ENCODE measurements at places on chromosomes 6 and 20.

- no peak for DNase-seq
Observed at GRCh38 chr6:64255000-64255399, 619.4 kb downstream of the PHF3 start.

GRCh38 chr6:9225441-9225871 is 790.1 kb upstream of the SLC35B3 start:
- no peak for DNase-seq

GRCh38 chr6:112228480-112229332 is 25.7 kb downstream of the LAMA4 start:
- no peak for DNase-seq

DNA sequence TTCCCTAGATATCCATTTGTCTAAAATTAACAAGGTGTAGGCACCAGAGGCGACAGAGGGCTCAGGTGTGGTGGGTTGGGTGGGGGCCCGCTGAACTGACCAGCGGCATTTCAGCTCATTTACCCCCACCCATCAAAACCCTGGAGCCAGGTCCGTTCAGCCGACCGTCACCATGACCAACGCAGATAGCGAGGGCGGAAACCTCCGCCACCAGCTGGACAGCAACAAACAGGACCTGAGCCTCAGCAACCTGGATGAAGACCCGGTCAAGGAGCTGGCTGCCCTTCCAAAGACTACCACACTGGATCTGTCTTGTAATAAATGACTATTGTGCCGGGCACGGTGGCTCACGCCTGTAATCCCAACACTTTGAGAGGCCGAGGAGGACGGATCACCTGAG is 120.8 kb upstream of the LGSN start:
- no peak for DNase-seq

GRCh38 chr6:3226481-3227362 is 731 bp downstream of the TUBB2B start:
- no peak for DNase-seq

DNA sequence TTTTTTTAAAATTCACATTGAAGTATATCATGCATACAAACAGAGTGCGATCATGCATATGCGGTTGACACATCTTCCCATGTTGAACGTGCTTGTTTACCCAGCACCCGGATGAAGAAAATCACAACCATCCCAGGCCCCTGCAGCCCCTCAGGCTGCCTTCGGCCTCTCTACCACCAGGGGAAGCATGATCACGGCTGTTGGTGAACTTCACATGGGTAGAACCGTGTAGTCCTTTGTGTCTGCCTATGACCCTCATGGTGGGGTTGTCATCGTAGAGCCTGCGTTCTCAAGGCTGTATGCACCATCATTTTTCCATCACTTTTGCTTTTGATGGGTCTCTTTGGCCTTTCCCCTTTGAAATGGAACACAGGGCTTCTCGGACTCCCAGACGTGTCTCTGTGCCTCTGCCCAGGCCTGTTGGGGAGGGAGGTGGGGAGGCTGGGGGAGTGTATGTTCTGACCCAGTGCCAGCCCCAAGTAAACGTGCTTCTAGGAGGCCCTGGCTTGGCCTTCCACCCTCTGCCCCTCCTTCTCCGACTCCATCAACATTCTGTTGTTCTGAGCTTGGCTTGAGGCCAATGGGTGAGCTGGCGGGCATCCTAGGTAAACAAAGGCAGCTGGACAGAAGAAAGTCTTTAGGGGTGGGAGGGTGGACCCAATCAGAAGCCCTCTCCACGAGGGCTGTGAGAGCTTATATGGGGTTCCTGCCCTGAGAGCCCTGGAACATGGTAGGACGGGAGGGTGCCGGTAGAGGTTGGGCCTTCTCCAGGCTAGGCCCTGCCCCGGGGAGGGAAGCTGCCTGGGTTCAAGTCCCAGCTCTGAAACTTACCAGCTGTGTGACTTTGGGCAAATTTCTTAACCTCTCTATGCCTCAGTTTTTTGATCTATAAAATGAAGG is 39.7 kb downstream of the TGM2 start:
- no peak for DNase-seq

- no peak for DNase-seq
Observed at GRCh38 chr6:56714982-56715456, 72.3 kb upstream of the DST start.

GRCh38 chr6:111837641-111838500 is 35.4 kb downstream of the FYN start:
- no peak for DNase-seq

DNA sequence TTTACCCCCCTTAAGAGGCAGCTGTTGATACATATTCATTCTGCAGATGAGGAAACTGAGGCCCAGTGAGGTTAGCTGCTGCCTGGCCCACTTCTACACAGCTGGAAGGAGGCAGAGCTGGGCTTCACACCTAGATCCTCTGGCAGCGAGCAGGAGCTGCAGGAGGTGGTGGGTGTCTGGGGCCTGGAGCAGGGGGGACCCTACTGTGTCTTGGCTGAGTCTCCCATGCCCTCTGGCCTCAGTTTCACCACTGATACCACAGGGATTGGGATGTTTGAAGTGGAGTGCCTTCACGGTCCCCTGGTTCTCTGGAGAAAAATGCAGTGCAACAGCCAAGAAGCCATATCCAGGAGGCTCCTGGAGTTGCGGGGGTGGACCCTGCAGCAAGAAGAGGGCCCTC is 8.2 kb upstream of the BPIFA2 start:
- no peak for DNase-seq

GRCh38 chr6:52417675-52418111 is 2.4 kb upstream of the EFHC1 start:
- DNase-seq, result no peak

DNA sequence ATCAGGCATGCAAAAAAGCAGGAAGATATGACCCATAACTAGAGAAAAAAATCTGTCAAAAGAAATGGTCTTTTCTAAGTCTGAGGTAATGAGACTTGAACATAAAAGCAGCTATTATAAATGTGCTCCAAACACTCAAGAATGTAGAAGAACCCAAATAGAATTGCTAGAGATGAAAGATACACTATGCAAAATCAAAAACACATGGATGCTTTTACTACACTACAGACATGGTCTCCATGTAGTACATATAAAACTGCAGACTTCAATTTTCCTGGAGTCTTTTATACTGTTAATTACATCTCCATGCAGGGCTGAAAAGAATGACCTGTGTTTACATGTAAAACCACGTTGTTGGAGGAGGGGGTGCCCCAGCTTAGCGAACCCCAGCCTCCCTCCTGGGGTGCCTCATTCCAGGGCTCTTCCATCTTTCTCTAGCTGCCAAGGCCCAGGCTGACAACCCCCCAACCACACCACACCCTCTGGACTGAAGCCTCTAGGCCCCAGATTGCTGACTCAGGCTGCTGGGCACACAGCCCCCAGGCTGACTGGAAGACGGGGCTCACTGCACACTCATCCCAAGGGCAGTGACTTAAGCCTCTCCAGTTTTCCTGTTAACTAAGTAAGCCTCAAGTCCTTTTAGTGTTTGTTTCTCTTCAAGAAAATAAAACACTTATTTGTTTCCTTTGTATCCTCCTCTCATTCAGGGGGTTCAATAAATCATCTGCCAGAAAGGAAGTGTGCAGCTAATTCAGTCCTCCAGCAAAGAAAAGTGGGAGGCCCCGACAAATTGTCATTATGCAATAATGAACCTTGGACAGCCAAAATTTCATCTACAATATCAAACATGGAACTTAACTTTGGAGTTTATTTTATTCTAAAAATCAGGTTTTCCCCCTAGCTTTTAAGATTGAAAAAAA is 26.0 kb upstream of the PLAGL1 start:
- DNase-seq, result no peak

DNA sequence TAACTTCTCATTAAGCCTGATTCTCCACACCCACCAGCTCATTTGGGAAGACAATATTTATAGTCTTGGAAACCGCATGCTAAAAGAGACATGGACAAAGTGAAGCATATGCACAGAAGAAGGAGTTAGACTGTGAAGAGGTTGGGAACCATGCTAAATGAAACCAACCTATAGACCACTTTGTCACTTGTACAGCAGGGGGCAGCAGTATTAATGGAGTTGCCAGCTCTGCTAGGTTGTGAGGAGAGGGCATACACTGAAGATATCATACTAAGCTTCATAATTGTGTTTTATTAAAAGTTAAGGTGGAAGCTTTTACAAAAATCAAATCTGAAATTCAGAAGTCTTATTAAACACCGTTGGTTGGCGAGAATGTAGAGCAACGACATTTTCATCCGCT is 38.3 kb upstream of the HMGCLL1 start:
- no peak for DNase-seq

- peak; percentile 26 for DNase-seq
Observed at GRCh38 chr20:51966296-51966971, 164.1 kb upstream of the SALL4 start.

- DNase-seq, result no peak
Observed at GRCh38 chr20:9395971-9396370, 118.4 kb upstream of the LAMP5 start.

DNA sequence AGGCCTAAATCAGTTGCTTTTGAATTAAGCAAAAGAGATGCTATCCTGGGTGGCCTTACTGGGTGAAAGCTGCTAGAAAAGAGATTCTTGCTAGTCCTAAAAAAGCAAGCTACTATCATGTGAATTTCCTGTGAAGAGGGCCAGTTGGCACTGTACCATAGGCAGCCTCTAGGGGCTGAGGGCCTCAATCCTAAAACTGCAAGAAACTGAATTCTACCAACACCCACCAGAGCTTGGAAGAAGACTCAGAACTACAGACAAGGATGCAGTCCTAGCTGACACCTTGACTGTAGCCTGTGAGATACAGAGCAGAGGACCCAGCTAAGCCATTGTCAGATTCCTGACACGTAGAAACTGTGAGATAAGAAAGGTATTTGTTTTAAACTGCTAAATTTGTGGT is 24.5 kb downstream of the CLIC5 start:
- DNase-seq, result no peak

DNA sequence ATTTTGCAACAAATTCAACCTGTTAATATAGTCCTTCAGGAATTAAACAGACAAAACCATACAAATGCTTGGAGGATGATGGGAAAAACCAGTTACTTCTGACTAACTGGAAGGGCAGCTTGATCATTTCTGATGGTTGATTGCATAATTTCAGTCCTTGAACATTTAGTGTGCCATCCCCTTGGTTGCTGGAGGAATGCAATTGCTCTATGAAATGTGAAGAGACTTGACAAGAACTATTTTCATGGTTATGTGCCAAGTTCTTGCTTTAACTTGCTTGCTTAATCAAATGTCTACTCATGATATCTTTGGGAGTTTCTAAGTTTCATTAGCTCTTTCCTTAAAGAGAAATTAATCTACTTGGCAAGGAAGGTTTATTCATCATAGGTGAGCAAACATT is 45.2 kb downstream of the ANKEF1 start:
- no peak for DNase-seq

DNA sequence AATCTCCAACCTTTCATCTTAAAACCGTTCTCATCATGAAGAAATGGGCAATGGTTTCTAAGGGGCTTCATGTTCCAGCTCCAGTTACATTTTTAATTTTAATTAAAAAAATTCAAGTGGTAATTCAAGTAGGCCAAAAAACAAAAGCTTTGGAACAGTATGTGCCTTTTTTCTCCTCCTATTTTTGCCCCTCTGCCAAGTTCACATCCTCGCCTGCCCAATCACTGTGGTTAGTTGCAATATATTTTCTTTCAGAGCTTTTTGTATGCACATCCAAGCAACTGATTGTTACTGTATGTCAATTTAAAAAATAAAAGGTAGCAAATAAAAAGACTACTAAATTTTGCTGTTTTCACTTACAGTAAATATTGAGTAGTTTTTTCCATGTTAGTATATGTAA is 99.8 kb upstream of the B3GAT2 start:
- DNase-seq, result no peak

DNA sequence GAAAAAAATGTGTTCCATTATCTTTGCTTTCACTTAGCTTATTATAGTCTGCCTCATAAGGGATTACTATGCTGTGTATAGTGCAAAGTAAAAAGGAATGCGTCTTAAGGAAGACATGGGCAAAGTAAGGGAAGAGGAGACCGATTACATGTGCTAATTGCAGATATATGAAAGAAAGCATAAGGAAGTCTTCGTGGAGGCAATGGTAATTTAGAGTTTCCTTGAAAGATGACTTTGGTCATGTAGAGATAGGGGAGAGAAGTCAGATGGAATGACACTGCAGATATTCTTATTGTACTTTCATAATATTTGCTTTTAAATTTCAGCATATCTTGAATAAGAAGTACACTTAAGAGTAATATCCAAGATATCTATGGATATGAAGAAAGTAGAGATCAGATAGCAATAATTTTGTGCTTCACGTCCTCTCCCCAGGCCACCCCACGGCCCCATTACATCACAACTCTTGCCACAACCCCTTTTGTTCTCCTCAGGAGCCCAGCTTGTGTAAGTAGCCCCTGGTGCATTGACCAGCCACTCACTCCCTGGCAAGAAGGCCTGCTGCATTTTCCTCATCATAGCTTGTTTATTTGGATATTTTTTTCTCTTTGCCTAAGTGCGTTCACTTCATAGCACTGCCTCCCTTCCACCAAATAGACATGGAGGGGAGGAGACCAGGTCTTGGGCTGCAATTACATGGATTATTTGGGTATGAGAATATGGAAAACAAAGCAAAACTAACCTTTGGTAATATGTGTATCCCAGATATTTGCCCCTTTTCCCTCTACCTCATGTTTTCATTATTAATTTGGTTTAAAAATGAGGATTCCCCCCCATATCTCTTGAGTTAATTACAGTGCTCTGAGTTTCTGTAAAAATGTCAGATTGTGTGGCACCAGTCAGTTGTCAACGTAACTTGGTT is 30.7 kb upstream of the COL10A1 start:
- DNase-seq, result no peak

DNA sequence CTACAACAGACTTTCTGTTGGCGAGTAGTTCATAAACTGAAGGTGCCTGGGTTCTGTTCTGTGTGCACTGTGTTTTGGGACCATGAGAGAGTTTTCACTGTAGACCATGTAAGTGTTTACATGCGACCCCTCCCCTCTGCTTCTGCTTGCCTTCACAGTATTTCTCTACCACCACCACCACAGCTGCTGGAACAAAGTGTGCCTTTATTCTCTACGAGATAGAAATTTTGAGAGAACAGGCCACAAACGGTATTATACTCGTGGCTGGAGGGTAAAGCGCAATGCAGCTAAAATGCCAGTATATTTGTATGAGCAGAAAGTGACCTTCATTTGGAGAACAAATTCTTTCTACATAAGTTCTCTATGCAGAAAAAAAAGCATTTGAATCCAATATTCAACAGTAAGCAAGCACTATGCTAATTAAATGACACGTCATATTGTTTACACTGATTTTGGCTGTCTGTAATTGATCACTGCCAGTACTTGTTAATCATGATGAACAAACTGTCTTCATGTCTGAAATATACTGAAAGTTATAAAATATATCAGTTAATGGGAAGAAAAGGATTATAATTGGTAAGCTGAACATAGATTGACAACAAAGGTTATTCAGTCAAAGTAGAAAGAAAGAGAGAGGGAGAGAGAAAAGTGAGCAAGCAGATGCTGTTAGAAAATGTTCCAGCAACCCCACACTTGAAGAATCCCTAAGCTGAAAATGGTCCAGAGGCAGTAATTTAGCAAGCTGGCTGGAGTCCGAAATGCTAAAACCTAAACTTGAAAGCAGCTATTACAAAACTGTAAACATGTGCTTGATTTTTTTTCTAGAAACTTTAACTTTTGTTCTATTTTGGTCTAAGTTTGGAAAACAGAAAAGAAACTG is 8.8 kb downstream of the CLDN20 start:
- DNase-seq, result no peak

GRCh38 chr20:2469991-2470422 is 582 bp downstream of the SNRPB start:
- peak; percentile 56 for DNase-seq
